Uterus (tissue), 4 donors: ENCODE measurements at places on chromosomes 1 and 21.

DNA sequence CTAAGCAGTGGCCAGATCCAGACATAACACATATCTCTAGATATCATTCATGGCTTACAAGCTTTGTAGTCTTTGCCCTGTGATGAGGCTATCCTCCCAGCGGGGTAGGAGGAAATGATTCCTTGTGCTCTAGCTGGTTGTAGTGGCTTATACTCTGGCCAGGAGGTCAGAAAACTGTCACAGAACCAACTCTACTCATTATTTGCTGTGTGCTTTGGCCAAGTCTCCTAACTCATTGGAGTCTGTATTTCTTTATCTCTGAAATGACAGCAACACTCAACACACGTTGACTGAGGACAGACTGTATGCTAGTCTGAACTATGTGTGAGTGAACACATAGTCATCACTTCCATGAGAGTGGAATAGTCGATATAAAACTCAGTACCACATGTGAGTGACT, 116.7 kb upstream of the F3 start:
- no peaks in the 10 kb centered on the region for H3K27me3 ChIP-seq
- no peaks in the 10 kb centered on the region for H3K36me3 ChIP-seq
- DNase-seq: no peak
- peak overlapping the region; percentile 35 for H3K27ac ChIP-seq
- H3K4me3 ChIP-seq: no peak overlapping the region

GRCh38 chr1:159918352-159919200, 6.7 kb downstream of the TAGLN2 start:
- no peak overlapping the region for H3K4me3 ChIP-seq
- no peak for DNase-seq
- no peaks in the 10 kb centered on the region for H3K36me3 ChIP-seq

- no peaks in the 10 kb centered on the region for H3K36me3 ChIP-seq
- no peak for DNase-seq
- no peak overlapping the region for H3K4me3 ChIP-seq
- H3K27me3 ChIP-seq: no peaks in the 10 kb centered on the region
- H3K4me1 ChIP-seq: no peaks in the 10 kb centered on the region
These were observed 176.9 kb upstream of the VAMP3 start for GRCh38 chr1:7594002-7594713.

DNA sequence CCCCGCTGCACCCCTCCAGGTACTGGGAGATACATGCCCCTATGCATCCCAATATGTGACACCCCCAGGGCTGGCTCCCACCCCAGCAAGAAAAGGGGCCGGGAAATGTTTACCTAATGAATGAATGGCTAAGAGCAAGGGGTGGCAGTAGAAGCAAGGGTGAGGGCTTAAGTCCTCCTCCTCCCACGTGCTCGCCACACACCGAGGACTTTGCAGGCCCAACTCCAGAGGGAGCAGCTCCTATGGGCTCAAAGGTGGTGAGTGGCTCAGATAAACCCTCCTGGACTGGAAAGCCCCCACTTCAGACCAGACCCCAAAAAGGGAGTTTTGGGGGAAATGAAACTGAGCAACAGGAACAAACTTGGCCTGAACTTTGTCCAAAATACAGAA, 11.4 kb downstream of the SLC45A3 start:
- no peak overlapping the region for H3K4me3 ChIP-seq
- DNase-seq: no peak
- no peaks in the 10 kb centered on the region for H3K36me3 ChIP-seq
- no peak overlapping the region for H3K27ac ChIP-seq
- H3K4me1 ChIP-seq: no peaks in the 10 kb centered on the region

GRCh38 chr1:240000634-240001033, 91.0 kb upstream of the FMN2 start:
- no peak overlapping the region for H3K4me3 ChIP-seq
- H3K36me3 ChIP-seq: no peaks in the 10 kb centered on the region
- DNase-seq: no peak
- H3K4me1 ChIP-seq: no peaks in the 10 kb centered on the region
- no peak overlapping the region for H3K27ac ChIP-seq
- peaks cover 20% of the 10 kb centered on the region for H3K27me3 ChIP-seq

DNA sequence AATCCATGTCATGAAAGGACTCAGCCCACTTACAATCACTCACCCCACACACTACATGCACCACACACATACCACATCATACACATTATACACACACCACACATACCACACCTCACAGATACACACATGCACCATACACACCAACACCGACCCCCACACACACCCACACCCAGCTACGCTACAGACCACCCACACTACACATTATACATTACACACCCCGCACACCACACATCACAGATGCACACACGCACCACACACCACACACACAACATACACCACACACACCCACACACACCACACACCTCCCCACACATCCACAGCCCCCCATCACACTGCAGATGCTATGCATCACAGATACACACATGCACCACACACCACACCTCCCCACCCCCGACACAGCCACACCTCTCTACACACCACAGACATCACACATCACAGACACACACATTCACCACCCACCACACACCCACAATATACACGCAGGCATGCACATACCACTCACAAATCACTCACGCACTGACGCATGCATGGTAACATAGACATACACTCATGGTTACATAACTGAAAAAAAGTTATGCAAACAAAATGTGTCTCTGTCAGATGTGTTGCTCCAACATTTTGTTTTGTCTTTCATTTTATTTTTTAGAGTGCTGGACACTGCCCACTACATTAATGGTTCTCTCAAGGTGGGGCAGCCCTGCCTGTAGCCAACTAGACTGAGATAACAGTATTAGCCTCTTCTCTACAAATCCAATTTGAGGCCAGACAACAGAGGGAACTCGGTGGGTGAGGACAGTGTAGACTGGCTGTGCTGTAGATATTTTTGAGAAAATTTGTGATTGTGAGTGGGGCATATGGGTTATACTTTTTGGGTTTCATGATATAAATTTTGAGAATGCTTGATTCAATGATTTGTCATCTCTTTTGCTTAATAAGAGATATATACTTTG, 15.2 kb upstream of the PGBD2 start:
- no peak overlapping the region for H3K4me3 ChIP-seq
- H3K27ac ChIP-seq: no peak overlapping the region
- H3K27me3 ChIP-seq: no peaks in the 10 kb centered on the region
- no peak for DNase-seq

- H3K4me3 ChIP-seq: no peak overlapping the region
- H3K27ac ChIP-seq: no peak overlapping the region
These were observed 93.8 kb downstream of the MTR start for GRCh38 chr1:236888903-236889302.

- H3K27ac ChIP-seq: peak overlapping the region; percentile 34
- H3K36me3 ChIP-seq: no peaks in the 10 kb centered on the region
These were observed 243.3 kb upstream of the JUN start for GRCh38 chr1:59027177-59027576.

DNA sequence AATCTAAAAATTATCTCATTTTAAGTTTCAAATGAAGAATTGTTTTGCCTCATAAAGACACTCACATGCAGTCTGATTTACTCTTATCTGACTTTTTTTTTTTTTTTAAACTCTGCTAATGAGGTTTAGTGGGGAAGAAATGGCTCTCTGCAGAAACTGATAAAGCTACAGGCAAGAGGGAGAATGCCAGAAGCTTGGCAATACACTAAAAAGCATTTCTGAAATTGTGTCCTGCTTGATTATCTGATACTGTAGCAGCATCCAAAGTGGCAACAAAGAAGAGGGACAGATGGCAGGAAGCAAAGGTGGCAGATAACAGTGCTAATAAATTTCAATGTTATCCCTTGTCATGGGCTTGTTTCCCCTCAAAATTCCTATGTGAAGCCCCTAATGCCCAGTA, 1744.9 kb downstream of the NCAM2 start:
- no peak for DNase-seq
- H3K4me1 ChIP-seq: no peaks in the 10 kb centered on the region
- H3K27ac ChIP-seq: no peak overlapping the region

DNA sequence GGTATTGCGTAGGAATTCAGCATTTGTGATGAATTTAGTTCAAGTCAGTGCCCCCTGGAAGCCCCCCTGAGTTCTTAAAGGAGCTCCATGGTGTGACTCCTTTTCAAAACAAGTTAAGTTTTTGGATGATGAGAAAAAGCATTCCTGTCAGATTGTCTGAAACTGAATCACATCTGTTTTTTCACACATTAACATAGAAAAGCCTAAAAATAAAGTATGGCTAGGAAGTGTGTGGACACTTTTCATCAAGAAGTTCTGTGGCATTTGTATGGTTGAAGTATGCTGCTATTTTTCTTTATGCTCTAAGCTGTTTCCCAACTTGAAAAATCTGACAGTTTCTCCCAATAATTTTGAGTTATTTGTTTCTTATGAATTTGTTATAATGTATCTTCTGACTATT, 33.7 kb downstream of the PRDM2 start:
- no peaks in the 10 kb centered on the region for H3K4me1 ChIP-seq
- H3K4me3 ChIP-seq: no peak overlapping the region
- no peak for DNase-seq
- no peak overlapping the region for H3K27ac ChIP-seq
- H3K27me3 ChIP-seq: no peaks in the 10 kb centered on the region

GRCh38 chr1:64505232-64505943, 35.5 kb downstream of the CACHD1 start:
- peak overlapping the region; percentile 32 for H3K4me3 ChIP-seq
- no peaks in the 10 kb centered on the region for H3K36me3 ChIP-seq
- H3K27ac ChIP-seq: peak overlapping the region; percentile 78

- no peak for DNase-seq
- H3K27ac ChIP-seq: no peak overlapping the region
- no peaks in the 10 kb centered on the region for H3K4me1 ChIP-seq
- H3K27me3 ChIP-seq: no peaks in the 10 kb centered on the region
- no peak overlapping the region for H3K4me3 ChIP-seq
These were observed 419.4 kb downstream of the NPHP4 start for GRCh38 chr1:5572794-5573193.

DNA sequence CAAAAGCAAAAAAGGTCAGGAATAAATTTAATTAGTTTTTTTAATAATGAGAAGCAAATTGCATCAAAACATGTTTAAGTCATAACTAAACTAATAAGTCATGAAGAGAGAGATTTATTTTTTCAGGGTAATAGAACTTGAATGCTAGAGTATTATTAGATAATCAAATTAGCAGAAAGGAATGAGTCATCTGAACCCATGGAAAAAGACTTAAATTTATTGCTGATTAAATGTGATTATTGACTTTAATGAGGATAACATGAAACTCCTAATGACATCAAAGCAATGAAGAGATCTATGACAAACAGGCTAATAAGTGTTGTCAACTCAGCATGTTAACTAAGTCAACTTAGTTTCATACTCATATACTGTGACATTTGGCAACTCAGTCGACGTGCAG, 264.2 kb downstream of the USP25 start:
- peaks cover 4% of the 10 kb centered on the region for H3K4me1 ChIP-seq
- H3K27me3 ChIP-seq: no peaks in the 10 kb centered on the region
- no peak for DNase-seq
- H3K27ac ChIP-seq: no peak overlapping the region
- no peak overlapping the region for H3K4me3 ChIP-seq
- no peaks in the 10 kb centered on the region for H3K36me3 ChIP-seq

GRCh38 chr1:208423526-208423925, 179.3 kb upstream of the PLXNA2 start:
- H3K27ac ChIP-seq: no peak overlapping the region
- no peaks in the 10 kb centered on the region for H3K27me3 ChIP-seq
- no peak for DNase-seq
- no peak overlapping the region for H3K4me3 ChIP-seq
- H3K4me1 ChIP-seq: no peaks in the 10 kb centered on the region
- no peaks in the 10 kb centered on the region for H3K36me3 ChIP-seq

- H3K27me3 ChIP-seq: no peaks in the 10 kb centered on the region
- peak; percentile 42 for DNase-seq
- H3K4me3 ChIP-seq: peak overlapping the region; percentile 85
- no peaks in the 10 kb centered on the region for H3K36me3 ChIP-seq
- H3K4me1 ChIP-seq: peaks cover 4% of the 10 kb centered on the region
These were observed 105.4 kb downstream of the SLC45A1 start for GRCh38 chr1:8423269-8423691.

- H3K27me3 ChIP-seq: no peaks in the 10 kb centered on the region
- no peak for DNase-seq
- H3K27ac ChIP-seq: no peak overlapping the region
- H3K4me3 ChIP-seq: no peak overlapping the region
- no peaks in the 10 kb centered on the region for H3K4me1 ChIP-seq
- no peaks in the 10 kb centered on the region for H3K36me3 ChIP-seq
These were observed 83.0 kb downstream of the RRAGC start for GRCh38 chr1:38776466-38777065.

GRCh38 chr1:46021046-46021996, 111.1 kb downstream of the PIK3R3 start:
- H3K36me3 ChIP-seq: no peaks in the 10 kb centered on the region
- no peak for DNase-seq
- H3K4me3 ChIP-seq: no peak overlapping the region
- H3K4me1 ChIP-seq: no peaks in the 10 kb centered on the region
- no peaks in the 10 kb centered on the region for H3K27me3 ChIP-seq

- no peaks in the 10 kb centered on the region for H3K4me1 ChIP-seq
- no peaks in the 10 kb centered on the region for H3K36me3 ChIP-seq
- H3K4me3 ChIP-seq: no peak overlapping the region
These were observed 725.2 kb downstream of the PTPRU start for GRCh38 chr1:29961293-29962059.

- no peak for DNase-seq
- H3K4me3 ChIP-seq: no peak overlapping the region
These were observed 6.7 kb upstream of the TNFRSF8 start for GRCh38 chr1:12056331-12056841.

DNA sequence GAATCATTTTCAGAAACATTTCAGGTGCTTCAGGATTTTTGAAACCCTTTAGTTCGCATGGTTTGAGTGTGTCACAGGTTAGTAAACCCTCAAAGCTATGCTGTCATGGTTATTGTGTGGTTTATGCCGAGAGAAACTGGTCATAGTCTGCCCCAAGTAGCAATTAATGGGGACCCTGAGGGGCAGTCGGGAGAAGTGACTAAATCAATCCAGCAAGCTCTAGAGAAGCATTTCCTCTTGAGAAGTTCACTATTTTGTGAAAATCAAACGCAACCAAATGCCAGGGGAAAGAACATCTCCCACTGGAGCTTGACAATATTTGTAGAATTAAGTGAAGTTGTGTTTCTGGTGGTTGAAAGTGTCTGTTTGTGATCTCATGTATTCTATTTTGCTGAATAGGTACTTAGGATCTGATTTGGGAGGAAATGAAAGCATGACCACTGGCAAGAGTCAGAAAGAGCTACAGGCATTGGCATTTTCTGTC, 63.0 kb upstream of the BACH1 start:
- H3K4me1 ChIP-seq: no peaks in the 10 kb centered on the region
- no peak for DNase-seq
- H3K27me3 ChIP-seq: no peaks in the 10 kb centered on the region

- peaks cover 8% of the 10 kb centered on the region for H3K4me1 ChIP-seq
- no peaks in the 10 kb centered on the region for H3K36me3 ChIP-seq
- DNase-seq: no peak
- H3K27me3 ChIP-seq: no peaks in the 10 kb centered on the region
- H3K4me3 ChIP-seq: no peak overlapping the region
These were observed 2.4 kb downstream of the LDLRAP1 start for GRCh38 chr1:25545767-25546166.

- no peak for DNase-seq
- no peak overlapping the region for H3K4me3 ChIP-seq
- peaks cover 11% of the 10 kb centered on the region for H3K4me1 ChIP-seq
- H3K36me3 ChIP-seq: no peaks in the 10 kb centered on the region
- peak overlapping the region; percentile 68 for H3K27ac ChIP-seq
These were observed 52.2 kb downstream of the XCL2 start for GRCh38 chr1:168491527-168492164.
